A549 treated with CORT108297 at 1 μM for 4 hours (cell line): ENCODE measurements at places on chromosomes 3 and 15. TPM values are rescaled to one million over a fixed set of nuclear protein-coding genes. Genes with fewer than 3 reads are reported as not detected.

Gene CACNA1D
- total RNA-seq = 0.61 to 1.2 TPM (median 0.83 TPM) in 5 replicates

Gene DUOXA2
- not detected in 5 replicates for total RNA-seq

Gene FEZF2
- not detected in 5 replicates for total RNA-seq

Gene RBP2
- total RNA-seq = not detected in 5 replicates

Gene FSTL1
- 49.9 to 91.3 TPM (median 71.1 TPM) in 5 replicates for total RNA-seq

Gene CATSPER2
- 0.49 to 1.8 TPM (median 0.81 TPM) in 5 replicates for total RNA-seq

Gene CXCR6
- total RNA-seq = not detected in 5 replicates

Gene VPS13C
- 9.5 to 14.6 TPM (median 10.5 TPM) in 5 replicates for total RNA-seq

Gene CDCP1
- 10.5 to 12.8 TPM (median 12.0 TPM) in 5 replicates for total RNA-seq

Gene FSIP1
- total RNA-seq = 0.49 to 0.74 TPM (median 0.61 TPM) in 5 replicates

Gene MFGE8
- 291 to 376 TPM (median 344 TPM) in 5 replicates for total RNA-seq

Gene ABI3BP
- 0.90 to 2.0 TPM (median 1.3 TPM) in 5 replicates for total RNA-seq

Gene ITIH1
- not detected in 5 replicates for total RNA-seq

Gene ZNF660
- not detected in 5 replicates for total RNA-seq

Gene GCSAM
- not detected in 5 replicates for total RNA-seq

Gene DAZL
- not detected in 5 replicates for total RNA-seq

Gene RARB
- total RNA-seq = 5.5 to 10.8 TPM (median 10.4 TPM) in 5 replicates

Gene STRIT1
- total RNA-seq = not detected in 5 replicates

Gene HES1
- 11.4 to 14.5 TPM (median 12.6 TPM) in 5 replicates for total RNA-seq

Gene ZNF619
- total RNA-seq = 1.3 to 1.9 TPM (median 1.7 TPM) in 5 replicates
